ENCODE measurements at places on chromosomes 12 and 14. TPM values are rescaled to one million over a fixed set of nuclear protein-coding genes. Genes with fewer than 3 reads are reported as not detected.

DNA sequence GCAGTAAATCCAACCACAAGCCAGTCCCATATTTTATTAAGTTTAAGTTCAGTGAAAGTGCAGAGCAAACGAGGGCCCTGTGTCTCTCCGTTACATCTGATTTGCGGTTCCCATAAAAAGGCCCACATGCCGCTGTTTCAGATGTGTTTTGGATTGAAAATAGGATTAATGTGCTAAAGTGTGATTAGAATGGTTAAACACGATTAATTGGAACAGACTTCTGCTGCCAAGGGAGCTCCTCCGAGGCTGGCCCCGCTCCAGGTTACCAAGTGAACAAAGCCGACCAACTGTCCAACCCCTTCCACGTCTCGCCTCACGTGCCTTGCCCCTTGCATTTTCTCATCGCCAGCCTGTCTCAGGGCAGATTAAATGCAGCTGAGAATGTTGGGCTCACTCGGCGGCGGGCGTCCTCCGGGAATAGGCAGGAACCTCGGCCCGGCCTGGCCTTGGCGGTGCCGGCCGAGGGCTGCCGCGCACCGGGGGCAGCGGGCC, 166.5 kb upstream of the GSC start:
- ATAC-seq, result no peak
- no peaks in the 10 kb centered on the region for H3K4me1 ChIP-seq

SALL2 gene
- 6.0 TPM for total RNA-seq

- no peaks in the 10 kb centered on the region for H3K4me1 ChIP-seq
- no peaks in the 10 kb centered on the region for H3K36me3 ChIP-seq
- H3K27me3 ChIP-seq, result no peaks in the 10 kb centered on the region
These were observed 307.8 kb downstream of the NOVA1 start for GRCh38 chr14:26289891-26290486.

GRCh38 chr14:25658988-25659387, 609.0 kb upstream of the STXBP6 start:
- H3K4me3 ChIP-seq, result no peak overlapping the region
- no peaks in the 10 kb centered on the region for H3K36me3 ChIP-seq
- no peak overlapping the region for H3K27ac ChIP-seq
- no peak for ATAC-seq

- H3K27me3 ChIP-seq, result no peaks in the 10 kb centered on the region
- H3K4me1 ChIP-seq, result no peaks in the 10 kb centered on the region
- H3K4me3 ChIP-seq, result no peak overlapping the region
- H3K36me3 ChIP-seq, result peaks cover 9% of the 10 kb centered on the region
- no peak for ATAC-seq
These were observed 234.2 kb upstream of the ARHGAP5 start for GRCh38 chr14:31842899-31843298.

- peak overlapping the region; percentile 90 for H3K27ac ChIP-seq
- peak overlapping the region; percentile 71 for H3K4me3 ChIP-seq
- H3K36me3 ChIP-seq, result peaks cover 58% of the 10 kb centered on the region
- peaks cover 19% of the 10 kb centered on the region for H3K4me1 ChIP-seq
- peak; percentile 68 for ATAC-seq
These were observed 33.8 kb downstream of the CREBL2 start for GRCh38 chr12:12645485-12645884.

DNA sequence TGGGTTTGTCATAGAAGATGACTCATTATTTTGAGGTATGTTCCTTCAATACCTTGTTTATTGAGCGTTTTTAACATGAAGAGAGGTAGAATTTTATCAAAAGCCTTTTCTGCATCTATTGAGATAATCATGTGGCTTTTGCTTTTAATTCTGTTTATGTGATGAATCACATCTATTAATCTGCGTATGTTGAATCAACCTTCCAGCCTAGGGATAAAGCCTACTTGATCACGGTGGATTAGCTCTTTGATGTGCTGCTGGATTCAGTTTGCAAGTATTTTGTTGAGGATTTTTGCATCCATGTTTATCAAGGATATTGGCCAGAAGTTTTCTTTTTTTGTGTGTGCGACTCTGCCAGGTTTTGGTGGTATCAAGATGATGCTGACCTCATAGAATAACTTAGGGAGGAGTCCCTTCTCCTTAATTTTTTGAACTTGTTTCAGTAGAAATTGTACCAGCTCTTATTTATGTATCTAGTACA, 602.6 kb downstream of the SNAPC1 start:
- H3K36me3 ChIP-seq, result no peaks in the 10 kb centered on the region
- no peak for ATAC-seq
- no peak overlapping the region for H3K27ac ChIP-seq
- no peaks in the 10 kb centered on the region for H3K27me3 ChIP-seq

DYRK2 gene
- 17.6 TPM for total RNA-seq

DNA sequence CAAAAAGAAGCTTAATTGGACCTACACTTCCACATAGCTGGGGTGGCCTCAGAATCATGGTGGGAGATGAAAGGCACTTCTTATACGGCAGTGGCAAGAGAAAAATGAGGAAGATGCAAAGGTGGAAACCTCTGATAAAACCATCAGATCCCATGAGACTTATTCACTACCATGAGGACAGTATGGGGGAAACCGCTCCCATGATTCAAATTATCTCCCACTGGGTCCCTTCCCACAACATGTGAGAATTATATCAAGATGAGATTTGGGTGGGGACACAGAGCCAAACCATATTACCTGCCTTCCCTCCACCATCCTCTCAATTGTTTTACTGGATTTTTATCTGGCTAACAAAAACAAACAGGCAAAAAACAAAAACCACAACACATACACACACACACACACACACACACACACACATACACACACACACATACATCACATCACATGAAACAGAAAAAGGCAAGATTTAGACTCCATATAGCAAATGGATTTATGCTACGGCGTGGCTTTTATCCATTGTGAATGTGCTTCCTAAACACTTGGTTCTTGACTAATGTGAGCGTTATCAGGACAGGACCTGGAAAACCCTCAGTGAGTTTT, 66.7 kb downstream of the ZFP36L1 start:
- no peak overlapping the region for H3K27ac ChIP-seq
- H3K36me3 ChIP-seq, result no peaks in the 10 kb centered on the region
- no peak overlapping the region for H3K4me3 ChIP-seq

Data from activated T-helper 17 cell treated with anti-CD3 and anti-CD28 coated beads, Interleukin-2, amount 50 U/mL, for 72 hours (primary cell).